NCI-H524 treated with DMSO at 0.1 percent for 48 hours (cell line): ENCODE measurements at places on chromosomes 1 and 21.

- DNase-seq, result no peak
Measured at GRCh38 chr1:241706967-241707366, 54.9 kb downstream of the WDR64 start.

- DNase-seq, result no peak
Measured at GRCh38 chr1:203317429-203318228, 12.3 kb downstream of the BTG2 start.

- DNase-seq, result no peak
Measured at GRCh38 chr1:225652729-225653462, at the start of gene ENAH. Gene ENAH, minus strand, starts transcription at chr1:225653123. Its CDS starts 433 bp downstream, at chr1:225652690.

GRCh38 chr1:56577406-56578137, 1.8 kb downstream of the PLPP3 start:
- DNase-seq, result no peak

- no peak for DNase-seq
Measured at GRCh38 chr1:171433451-171433850, 51.9 kb upstream of the PRRC2C start.
